ENCODE measurements at places on chromosomes 3 and 15.

DNA sequence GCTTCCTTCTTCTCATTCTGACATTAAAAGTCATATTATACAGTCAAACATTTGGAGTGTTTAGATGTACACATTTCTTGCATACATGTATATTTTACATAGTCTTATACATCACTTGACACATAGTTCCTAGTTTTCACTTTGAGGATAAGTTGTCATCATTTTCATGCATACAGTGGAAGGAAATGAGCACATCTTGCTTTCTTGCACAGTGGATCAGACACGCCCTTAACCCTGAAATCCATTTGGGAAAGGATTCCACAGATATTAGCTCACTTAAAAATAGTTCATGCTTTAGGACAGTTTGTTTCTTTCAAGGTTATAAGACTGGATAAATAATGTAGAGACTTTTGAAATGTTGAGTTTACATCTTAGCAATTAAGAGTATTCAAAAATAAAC lies 148.6 kb upstream of the MME start:
- peak; percentile 16 for DNase-seq

GRCh38 chr3:177430653-177431052 lies 233.4 kb upstream of the TBL1XR1 start:
- DNase-seq, result no peak

DNA sequence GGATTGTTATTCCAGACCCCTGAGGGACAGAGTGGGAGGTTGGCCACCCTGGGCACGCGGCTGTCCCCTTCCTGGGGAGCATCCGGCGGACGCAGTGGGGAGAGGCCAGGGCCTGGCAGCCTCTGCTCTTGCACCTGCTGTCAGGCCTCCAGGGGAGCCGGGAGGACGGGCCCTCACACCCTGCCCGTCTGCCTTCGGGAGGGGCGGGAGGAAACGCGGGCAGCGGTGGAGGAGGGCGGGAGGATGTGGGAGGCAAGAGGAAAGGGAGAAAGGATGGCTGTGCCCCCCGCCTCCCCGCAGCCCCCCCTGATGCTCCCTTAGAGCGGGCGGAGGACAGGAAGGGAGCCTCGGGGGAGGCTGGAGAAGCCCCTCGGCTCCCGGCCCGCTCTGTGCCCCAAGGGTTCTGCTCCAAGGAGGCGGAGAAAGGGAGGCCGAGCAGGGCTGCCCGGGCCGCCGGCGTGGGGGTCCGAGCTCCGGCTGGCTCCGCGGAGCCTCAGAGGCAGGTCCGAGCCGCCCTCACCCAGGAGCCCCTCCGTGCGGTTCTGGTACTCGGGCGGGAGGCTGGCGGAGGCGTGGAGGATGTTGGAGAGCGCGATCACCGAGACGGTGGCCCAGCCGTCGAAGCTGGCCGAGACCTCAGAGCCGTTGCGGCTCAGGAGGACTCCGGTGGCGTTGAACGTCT lies 40.9 kb downstream of the MUC20 start:
- no peak for DNase-seq

GRCh38 chr3:102089904-102090720 lies 240.8 kb downstream of the NFKBIZ start:
- peak; percentile 96 for DNase-seq

GRCh38 chr15:34239151-34239808 lies 14.5 kb downstream of the EMC4 start:
- DNase-seq, result peak; percentile 63

GRCh38 chr3:134985864-134986715 lies 191.0 kb downstream of the EPHB1 start:
- DNase-seq, result peak; percentile 11

DNA sequence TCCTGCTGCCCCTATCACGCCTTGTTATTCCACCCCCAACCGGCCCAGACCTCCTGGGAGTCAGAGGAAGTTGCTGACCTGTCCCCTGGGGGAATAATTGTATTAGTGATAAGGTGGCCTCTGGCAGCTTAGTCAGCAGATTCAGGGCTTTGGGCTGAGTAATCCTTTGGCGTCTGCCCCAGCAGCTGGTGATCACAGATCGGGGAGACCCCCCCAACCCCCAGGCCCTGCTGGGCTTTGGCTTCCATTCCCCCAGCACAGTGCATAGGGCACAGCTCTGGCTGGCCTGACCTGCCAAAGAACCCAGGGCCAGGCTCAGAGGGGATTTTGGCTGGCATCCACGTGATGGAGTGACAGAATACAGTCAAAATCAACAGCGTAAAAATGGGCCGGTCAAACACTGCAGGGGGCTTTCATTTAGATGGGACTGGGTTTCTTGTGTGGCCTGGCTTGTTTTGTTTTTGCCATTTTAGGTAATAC lies 3.9 kb upstream of the NR2E3 start:
- DNase-seq, result no peak

- DNase-seq, result no peak
Measured at GRCh38 chr15:91919014-91919534, 65.6 kb downstream of the SLCO3A1 start.

DNA sequence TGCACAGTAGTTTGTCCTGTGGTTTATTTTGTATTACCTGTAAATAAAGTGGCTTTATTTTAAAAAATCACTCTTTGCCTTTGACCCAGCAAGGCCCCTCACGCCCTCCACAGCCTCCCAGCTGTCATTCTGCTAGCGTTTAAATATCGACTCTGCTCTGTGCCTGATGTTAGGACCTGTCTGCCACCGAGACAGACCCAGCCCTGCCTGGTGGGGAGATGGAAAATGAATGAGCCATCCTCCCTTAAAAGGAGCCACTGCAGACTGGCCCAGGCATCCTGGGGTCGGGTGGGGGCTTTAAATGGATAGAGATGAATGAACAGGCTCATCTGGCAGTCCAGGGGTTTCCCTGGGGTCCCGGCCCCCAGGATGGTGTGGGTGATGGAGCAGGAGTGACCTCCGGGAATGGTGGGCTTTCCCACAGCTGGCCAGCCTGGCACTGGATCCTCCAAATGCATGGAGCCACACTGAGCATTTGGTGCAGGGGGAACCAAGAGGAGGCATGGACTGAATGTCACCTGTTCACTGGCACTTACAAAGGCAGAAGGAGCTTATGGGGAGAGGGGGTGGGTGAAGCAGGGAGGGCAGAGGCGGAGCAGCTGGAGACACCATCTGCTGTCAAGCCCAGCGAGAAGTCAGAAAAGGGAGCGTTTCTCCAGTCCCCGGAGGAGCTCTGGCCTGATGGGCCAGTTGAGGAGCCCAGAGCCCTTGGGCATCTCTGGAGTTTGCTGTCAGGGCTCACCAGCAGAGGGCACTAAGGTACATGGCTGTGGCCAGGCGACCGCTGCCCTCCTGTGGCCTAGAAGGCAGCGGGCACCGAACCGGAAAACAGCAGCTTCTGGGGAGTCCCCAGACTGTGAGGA lies 11.9 kb downstream of the GRM2 start:
- DNase-seq, result no peak

DNA sequence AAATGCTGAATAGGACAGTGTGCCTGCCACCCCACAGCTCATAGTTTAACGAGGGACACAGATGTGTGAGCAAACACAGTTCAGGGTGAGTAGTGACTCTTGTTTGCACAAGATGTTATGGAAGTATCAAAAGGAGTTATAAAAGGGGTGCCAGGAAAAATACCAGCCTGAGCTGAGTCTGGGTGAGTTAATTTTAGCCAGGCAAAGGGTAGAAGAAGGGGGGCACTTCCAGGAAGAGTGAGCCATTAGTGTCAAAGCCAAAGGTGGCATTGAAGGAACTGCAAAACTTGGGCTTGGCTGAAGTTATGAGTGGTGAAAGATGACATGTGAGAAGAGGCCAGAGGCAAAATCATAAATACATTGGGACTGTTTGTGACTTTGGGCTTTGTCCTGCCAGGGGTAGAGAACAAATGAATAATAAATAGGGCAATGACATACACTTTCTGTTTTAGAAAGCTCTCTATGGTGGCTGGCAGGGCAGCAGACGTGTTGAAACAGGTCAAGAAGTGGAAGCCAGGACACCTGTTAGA lies 1.9 kb upstream of the SPPL2A start:
- no peak for DNase-seq

- no peak for DNase-seq
Measured at GRCh38 chr15:90286678-90287077, 21.2 kb downstream of the NGRN start.

DNA sequence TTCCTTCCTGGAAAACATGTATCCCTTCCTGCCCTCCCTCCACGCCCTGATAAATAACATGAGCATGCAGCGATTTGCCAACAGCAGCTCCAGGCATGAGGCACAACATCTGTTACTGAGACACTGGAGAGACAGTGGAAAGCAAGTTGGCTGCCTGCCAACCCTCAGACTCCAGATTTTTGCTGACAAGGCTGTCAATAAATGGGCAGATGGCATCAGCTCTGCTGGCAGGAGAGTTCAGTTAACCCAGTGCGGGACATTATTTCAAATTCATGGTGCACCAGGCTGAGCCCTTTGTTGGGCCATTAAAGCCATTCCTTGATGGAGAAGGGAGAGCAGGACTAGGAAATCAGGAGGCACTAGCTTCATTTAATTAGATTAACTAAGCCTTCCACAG lies 293.3 kb downstream of the MEX3B start:
- no peak for DNase-seq

- no peak for DNase-seq
Measured at GRCh38 chr3:114674036-114674435, 380.2 kb downstream of the TIGIT start.

DNA sequence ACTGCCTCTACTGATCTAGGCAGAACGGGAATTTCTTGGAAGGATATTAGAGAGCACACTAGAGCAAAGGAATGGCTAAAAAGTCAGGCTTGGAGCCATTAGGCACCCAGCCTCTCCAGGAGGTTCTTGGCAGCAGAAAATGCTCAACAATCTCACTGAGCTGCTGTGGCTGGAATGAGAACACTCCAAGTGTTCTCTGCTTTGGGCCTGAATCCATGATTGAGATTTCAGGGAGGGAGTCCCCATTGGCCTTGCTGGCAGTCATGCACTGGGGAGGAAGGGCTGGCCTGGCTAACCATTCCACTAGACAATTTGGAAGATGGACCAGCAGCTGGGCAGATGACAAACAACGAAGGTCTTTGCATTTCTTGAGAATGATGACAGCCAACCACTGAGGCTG lies 362.6 kb downstream of the SHQ1 start:
- no peak for DNase-seq

GRCh38 chr3:188330138-188330537 lies 176.2 kb downstream of the LPP start:
- no peak for DNase-seq

DNA sequence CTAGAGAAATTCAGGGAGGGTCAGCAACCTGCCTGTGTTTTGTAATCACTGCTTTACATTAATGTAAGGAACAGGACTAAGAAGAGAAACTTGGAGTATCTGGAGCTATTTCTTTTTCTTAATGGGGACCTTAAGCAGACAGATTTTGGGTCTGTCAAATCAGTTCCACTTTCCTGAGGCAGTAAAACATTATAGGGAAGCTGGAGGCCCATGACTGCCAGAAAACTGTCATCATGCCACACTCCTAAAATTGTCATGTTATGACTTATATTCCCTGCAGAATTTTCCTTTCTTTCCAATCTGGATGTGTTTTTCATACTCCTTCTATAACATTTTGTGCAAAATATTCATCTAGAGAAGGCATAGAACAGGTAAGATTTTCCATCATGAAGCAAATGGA lies 28.8 kb downstream of the DGKG start:
- no peak for DNase-seq
